ENCODE measurements at places on chromosomes 12 and 14.

- no peak for DNase-seq
Observed at GRCh38 chr12:52555577-52555976, 2.6 kb upstream of the KRT71 start.

DNA sequence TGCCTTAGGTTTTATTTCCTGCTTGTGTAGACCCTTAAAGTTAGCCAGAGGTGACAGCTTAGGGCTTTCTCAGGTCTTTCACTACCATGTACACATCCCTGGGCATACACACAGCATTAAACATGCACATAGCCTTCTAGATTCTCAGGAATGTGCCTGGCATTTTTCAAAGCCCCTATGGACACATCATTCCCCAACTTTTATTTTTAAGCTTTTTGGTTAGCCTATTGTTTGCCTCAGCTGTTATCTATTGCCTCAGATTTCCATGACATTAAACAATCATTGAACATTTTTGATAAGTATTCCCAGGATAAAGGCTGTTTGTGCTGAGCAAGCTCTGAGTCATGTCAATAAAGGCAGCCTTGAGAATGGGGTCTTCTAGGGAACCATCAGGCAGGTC, 15.1 kb upstream of the PPM1A start:
- no peak for DNase-seq

DNA sequence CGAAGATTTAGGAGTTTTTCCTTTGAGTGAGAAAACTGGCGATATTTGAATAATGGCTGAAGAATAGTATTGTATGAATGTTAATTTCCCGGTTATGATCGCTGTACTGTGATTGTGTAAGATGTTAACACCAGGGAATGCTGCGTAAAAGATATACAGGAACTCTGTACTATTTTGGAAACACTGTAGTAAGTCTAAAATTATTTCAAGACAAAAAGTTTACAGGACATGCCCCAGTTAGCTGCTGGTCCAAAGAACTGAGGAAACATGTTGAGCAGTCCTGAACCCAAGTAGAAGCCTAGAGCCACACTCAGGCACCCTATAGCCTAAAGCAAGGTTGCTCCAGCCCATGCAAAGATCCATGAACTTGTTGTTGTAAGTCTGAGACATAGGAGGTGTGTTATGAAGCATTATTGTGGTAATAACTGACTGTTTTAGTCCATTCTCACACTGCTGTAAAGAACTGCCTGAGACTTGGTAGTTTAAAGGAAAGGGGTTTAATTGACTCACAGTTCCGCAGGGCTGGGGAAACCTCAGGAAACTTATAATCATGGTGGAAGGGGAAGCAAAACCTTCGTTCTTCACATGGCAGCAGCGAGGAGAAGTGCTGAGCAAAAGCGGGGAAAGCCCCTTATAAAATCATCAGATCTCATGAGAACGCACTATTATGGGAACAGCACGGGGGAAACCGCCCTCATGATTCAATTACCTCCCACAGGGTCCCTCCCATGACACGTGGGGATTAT, 99.8 kb upstream of the RESF1 start:
- DNase-seq = no peak

GRCh38 chr14:73452341-73453186, 5.8 kb downstream of the NUMB start:
- DNase-seq = no peak

GRCh38 chr12:102776041-102776440, 141.0 kb downstream of the PAH start:
- no peak for DNase-seq

GRCh38 chr12:29429999-29430715, 49.2 kb upstream of the ERGIC2 start:
- DNase-seq = no peak

DNA sequence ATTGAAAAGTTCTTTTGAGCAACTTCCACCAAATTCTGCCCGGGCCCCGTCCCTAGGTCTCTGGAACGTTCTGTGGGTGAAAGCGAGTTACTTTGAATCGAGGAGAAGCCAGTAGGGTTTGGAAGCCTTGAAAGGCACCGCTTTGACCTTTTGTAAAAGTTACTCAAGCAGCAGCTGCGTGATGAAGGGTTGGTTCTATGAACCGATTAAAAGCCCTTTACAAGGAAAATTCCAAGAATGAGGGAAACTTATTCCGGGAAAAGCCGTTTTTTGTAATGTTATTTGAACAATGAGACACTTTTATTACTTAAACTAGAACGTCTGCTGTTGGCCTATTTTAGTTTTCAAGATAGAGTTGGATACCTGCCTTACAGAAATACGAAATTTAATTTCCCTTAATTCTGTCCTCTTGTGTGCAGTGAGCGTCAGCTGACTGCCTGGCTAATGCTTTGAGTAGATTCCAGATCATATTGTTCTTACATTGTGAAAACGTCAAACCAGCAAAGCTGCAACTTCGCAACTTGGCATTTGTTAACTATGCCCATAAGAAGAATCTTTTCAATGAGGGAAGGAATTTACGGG, 906 bp downstream of the LARP4 start:
- no peak for DNase-seq

DNA sequence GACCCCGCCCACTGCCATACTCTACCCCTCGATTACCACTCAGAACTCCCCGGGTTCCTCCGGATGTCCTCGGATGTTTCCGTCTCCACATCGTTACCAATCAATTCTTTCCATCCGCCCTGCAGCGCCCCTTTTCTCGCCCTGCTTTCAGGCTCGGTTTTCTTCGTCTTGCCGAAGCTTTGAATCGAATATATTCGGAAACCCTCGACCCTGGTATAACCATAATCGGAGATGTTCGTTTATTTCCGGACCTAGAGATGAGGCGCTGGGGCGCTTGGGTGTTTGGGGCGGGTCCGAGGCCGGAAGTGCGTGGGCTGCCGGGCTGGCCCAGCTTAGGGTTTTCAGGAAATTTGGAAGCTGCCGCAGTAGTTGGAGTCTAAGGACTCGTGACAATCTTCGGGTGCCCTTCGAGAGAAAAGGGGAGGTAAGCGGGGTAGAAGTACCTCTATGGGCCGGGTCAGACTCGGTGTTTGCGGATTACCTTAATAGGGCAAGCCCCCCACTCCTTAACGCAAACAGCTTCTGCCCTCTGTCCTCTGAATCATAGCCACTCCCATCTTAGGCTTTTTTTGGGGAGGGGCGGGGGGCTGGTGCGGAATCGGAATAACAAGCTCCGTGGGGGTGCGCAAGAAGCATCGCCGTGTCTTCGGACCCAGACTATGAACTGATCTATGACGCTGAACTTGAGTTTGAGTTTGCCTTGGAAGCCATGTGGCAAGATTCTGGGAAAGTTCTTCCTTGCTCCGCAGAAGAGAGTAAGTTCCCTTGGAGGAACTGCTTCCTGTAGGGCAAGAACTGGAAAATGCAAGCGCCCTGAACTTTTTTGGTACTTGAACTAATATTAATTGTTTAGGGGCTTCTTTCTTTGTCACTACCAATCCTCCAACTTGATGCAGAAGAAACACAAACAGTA, at the start of gene C14orf119:
C14orf119 (plus strand) TSS at position 310 of the 913 bp plus-strand sequence. CDS start 2,154 bp downstream, outside the sequence.
- DNase-seq = peak; percentile 99

DNA sequence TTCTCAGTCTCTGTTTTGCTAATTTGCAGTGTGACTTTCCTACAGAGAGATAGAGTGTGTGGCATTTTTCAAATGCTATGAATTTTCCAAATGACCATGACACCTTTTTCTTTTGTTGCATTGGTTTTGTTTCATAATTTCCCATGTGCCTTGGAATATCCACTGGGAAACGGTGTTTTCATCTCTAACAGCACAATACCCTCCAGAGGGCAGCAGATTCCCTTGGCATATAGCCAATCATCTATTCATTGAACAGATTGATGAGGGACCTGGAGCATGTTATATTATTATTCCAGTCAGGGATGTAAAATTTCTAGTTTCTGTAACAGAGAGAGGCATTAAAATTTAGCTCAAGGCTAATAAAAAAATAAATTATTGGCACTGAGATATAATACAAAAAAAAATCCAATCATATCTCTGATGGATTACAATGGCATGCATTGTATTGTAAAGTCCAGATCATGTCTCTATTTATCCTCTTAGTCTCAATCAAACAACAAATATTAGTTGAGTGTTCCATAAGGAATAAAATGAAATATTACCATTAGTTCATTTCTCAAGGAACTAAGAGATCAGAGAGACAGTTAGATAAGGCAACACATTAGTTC, 29.6 kb upstream of the NTN4 start:
- DNase-seq = no peak

- no peak for DNase-seq
Observed at GRCh38 chr12:117501076-117501869, 139.8 kb upstream of the NOS1 start.

GRCh38 chr12:112503512-112503911, 84.8 kb downstream of the PTPN11 start:
- DNase-seq = no peak

DNA sequence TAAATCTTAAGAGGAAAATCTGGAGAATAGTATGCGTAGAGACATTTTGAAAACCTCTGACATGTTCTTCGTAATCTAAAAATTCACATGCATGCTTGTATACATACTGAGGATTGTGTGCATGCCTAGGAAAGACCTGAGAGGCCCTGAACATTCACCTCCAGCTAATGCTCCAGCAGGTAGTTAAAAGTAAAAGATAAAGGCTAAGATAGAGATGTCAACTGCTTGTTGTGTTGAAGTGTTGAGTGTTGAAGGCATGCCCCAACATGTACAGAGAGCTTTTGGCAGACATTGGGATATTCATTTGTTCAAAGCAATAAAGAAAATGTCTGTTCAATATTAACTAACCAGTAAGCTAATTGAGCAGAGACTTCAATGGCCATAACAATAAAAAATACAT, 118.6 kb upstream of the SYT1 start:
- DNase-seq = no peak

- peak; percentile 17 for DNase-seq
Observed at GRCh38 chr12:94180558-94181296, 32.4 kb downstream of the PLXNC1 start.

DNA sequence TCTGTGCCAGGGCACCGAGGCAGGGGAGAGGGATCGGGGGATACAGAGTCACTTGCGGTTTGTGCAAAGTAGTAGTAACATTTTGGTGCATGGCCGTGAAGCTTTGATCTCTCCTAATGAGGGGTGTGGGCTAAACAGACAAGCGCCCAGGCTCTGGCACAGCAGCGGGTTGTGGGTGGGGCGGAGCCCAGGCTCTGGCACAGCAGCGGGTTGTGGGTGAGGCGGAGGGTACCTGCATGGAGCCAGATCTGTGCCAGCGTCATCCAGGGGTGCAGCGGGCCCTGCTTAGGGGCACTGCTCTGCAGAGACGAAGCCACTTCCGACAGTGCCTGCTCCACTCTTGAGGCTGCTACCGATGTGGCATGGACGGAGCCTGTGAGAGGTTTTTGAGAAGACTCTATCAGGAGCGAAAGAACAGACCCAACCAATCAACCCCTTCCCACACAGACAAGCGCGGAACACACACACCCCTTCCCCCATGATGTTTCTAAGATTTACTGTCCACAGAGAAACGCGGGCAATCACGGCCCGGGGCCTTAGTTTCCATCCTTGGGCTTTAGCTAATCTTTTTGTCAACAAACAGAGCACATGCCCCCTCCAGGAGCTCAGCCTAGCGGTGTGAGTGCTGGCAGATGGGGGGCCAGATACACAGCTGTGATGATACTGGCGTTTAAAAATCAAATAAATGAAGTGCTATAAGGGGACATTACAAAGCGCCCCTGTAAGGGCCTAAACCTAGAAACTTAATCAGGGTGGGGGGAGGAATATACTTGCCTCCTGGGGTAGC, 196.6 kb downstream of the CALM1 start:
- DNase-seq = no peak

- no peak for DNase-seq
Observed at GRCh38 chr12:109760031-109760929, 46.7 kb downstream of the FAM222A start.

DNA sequence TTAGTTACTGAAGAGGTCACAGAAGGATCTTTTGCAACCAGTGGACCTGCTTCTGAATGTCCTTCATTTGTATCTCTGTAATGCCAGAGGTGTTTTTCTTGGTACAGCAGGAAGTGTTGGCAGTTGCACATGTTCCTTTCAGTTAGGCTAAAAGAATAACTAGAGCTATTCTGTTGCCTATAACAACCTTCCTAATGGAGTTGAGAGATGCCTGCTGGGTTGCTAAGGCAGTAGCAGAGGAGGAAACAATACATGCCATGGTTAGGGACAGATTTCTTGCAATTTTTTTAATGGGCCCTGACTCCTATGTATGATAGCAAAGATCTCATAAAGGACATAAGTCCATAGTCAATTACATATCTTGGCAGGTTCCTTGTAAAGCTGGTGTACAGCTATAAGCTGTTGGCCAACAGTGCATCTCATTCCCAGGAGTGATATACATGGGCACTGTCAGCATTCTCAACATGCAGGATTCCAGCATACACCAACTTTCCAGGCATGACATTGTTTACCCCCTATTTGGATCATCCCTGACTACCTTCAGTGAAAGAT, 556.6 kb downstream of the CCER1 start:
- no peak for DNase-seq

DNA sequence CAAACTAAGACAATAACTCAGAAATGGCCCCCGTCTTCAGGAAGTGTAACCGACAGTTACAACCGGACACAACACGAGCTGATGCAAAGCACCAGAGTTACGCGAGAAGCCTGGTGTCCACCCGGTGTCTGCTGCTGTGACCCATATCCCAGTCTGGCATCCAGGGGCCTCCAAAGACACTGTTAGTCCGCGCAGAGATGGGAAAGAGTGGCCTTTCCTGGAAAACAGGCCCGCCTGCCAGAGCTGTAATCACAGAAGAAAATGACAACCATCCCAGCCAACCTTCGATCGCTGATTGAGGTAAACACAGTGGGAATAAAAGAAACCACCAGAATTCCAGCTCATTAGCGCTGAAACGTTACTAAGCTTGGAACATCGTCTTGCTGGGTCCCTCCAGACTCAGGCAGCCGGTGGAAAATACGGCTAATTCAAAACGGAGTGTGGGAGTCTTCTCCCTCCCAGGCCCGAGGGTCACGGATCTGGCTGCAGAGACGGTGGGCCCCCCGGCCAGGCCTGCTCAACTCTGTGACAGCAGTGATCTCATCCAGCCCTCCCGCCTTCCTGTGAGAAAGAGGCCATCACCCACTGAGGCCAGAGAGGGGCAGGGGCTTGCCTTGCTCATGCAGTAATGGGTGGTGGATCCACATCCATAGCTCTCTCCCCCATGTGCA, 273.9 kb upstream of the RTL1 start:
- DNase-seq = no peak

DNA sequence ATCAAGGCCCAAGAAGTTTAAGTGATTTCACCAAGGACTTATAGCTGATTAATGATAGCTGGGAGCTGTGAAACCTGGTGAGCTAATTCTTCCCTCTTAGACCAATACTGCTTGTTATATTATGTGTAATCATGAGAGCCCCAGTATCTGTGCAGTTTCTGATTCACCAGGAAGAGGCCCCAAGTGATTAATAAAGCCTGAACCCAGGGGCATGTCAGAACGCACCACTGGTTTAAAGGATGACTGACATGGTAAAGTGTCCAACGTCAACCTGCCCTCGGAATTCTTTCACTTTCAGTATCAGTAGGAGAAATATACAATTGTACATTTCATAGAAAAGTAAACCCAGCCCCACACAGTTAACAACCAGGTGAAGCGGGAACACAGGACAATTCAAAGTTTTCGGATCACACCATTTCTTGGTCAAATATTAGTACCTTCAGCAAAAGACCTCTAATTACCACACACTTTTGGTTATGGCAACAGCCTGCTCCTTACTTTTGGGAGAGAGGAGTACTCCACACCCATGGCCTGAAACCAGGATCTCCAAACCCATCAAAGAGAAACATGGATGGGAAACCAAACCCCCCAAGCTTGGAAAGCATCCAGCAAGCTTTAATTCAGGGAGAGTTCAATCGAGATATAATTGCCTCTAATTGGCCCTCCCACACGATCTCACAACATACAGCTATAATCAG, 28.5 kb downstream of the TMCC3 start:
- DNase-seq = no peak
